Kidney epithelial cell (primary cell): ENCODE measurements at places on chromosomes 4 and X.
A peak's percentile ranks its signal among the peaks of the same experiment; 100 is the strongest.

DNA sequence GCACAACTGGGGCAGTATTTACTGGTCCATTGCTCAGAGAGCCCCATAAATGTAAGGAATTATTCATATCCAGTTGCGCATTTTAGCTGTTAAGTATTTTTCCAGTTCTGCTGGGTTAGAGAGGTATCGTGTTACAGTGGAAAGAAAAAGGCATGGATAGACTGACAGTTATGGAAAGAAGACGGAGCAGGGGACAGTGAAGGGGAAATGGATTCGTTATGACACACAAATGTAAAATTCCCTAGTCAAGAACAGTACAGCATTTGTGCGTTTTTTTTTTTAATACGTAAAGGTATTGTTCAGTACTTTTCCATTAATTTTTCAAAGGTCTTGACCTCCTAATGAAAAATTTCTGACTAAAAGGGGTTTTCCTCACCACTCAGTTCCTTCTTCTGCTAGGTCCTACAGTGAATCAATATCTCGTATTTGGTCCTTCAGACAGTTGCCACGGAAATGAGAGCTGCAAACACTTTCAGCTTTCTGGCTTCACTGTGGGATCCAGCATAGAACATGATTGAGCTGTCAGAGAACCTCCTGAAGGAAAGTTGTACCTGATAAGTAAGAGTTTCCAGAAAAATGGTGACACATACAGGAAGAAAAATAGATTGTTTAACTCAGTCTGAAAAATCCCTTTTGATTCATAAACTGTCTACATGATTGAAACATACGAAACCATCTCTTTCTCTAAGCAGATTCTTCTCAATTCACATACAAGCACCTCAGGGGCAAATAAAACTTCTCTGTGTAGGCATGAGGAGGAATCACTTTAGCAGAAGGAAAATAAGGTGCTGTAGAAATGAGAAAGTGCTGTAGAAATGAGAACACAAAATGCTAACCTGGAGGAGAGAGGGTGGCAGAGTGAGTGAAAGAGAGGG lies 21.8 kb upstream of the BBS12 start:
- DNase-seq: no peak

- DNase-seq: no peak
Observed at GRCh38 chrX:78429172-78429571, 101.8 kb upstream of the CYSLTR1 start.

- no peak for DNase-seq
Observed at GRCh38 chr4:98113012-98113411, 30.3 kb downstream of the STPG2 start.

DNA sequence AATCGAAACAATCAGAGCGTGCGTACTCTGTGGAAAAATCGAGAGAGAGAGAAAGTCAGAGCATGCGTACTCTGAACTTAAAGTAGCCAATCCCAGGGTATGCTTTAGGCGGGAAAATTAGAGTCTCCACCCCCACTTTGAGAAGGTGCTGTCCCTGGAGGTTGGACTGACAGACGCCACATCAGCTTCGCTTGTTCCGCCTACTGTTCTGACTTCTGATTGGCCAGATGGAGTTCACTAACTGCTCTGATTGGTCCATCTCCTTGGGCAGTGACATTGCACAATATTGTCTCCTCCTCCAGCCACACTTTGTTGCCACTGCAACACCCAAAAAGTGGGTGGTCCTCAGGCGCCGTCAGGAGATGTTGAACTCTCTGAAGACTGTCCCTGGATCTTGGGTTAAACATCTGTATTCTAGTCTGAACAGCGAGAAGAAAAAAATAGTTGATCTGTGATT lies at the start of gene SSX5:
Gene SSX5 (minus strand): TSS at position 51 of the 457 bp plus-strand sequence. CDS start 1,437 bp downstream, outside the sequence.
- DNase-seq: no peak

DNA sequence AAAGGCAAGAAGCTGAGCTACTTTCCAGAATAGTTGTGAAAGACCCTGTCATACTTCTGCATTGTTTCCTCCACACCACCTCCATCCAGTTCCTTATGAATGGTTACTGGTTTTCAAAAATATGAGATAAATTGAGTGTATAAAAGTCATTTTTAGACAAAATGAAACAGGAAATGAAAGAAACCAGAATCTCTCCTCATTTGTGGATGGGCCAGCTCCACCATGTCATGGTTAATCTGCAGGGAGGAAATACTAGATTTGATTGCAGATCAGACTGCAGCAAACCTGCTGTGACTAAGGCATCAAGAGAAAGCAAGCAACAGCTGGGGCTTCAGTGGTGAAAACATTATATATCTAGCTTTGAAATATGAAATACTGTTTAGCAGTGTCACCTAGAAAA lies 23.8 kb downstream of the F9 start:
- no peak for DNase-seq

- no peak for DNase-seq
Observed at GRCh38 chr4:46945062-46945461, 36.0 kb upstream of the COX7B2 start.

GRCh38 chr4:148376151-148376550 lies 66.1 kb downstream of the NR3C2 start:
- peak; percentile 29 for DNase-seq

GRCh38 chr4:86482306-86483172 lies 111.6 kb upstream of the PTPN13 start:
- no peak for DNase-seq

GRCh38 chr4:7467471-7467870 lies 32.7 kb upstream of the PSAPL1 start:
- DNase-seq: no peak
